ENCODE measurements at places on chromosomes 11 and 22.

DNA sequence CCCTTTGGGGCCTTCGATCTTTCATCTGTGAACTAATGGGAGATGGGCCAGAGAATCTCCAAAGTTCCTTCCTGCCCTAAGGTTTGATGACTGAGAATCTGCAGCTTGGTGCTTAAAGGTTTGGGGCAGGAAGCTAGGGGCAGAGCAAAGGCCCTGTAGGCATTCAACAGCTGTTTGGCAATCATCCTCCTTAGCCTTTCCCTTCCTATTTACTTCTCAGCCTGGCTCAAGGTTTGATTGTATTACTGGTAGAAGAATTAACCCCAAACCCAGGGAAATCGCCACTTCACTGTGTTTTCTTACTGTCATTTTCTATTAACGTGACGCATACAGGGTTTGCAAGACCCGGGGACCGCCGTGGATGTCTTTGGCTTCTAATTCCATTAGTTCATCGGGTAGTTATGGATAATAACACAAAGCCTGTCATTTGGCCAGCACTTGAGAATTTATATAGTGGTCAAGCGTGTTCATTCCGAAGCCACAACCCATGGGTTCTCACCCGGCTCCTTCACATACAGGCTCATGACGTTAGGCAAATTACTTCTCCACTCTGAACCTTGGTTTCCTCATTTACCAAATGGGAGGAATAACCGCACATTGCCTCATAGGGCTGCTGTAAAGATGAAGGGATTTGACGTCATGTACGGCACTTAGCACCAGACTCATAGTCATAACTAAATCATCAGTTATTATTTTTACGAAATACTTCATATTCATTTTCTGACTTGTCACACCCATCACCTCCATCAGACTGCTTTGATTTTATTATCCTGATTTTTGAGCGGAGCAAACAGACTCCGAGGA, 158.1 kb downstream of the FBXO7 start:
- no peak for DNase-seq

DNA sequence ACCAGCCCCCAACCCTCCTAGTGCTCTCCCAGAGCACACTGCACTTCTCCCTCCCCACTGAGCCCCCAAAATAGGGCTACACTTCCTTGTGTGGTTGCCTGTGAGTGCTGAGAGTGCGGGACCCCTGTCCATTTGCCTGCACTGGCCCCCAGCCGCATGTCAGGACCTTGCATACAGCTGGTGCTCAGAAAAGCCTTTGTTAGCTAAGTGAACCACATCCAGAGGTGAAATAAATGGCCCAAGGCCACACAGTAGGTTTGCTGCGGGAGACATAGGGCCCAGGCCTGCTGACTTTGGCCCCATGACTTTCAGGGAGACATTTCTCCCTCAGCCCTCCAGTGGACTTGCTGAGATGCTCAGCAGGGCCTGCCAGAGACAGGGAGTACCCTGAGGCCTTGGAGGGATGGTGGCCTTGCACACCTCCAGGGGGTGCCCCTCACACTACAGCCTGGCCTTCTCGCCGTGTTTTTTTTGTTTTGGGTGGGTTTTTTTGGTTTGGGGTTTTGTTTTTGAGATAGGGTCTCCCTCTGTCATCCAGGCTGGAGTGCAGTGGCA, 10.2 kb downstream of the SSTR3 start:
- no peak for DNase-seq

- no peak for DNase-seq
These were observed 453.0 kb upstream of the LUZP2 start for GRCh38 chr11:24043842-24044241.

DNA sequence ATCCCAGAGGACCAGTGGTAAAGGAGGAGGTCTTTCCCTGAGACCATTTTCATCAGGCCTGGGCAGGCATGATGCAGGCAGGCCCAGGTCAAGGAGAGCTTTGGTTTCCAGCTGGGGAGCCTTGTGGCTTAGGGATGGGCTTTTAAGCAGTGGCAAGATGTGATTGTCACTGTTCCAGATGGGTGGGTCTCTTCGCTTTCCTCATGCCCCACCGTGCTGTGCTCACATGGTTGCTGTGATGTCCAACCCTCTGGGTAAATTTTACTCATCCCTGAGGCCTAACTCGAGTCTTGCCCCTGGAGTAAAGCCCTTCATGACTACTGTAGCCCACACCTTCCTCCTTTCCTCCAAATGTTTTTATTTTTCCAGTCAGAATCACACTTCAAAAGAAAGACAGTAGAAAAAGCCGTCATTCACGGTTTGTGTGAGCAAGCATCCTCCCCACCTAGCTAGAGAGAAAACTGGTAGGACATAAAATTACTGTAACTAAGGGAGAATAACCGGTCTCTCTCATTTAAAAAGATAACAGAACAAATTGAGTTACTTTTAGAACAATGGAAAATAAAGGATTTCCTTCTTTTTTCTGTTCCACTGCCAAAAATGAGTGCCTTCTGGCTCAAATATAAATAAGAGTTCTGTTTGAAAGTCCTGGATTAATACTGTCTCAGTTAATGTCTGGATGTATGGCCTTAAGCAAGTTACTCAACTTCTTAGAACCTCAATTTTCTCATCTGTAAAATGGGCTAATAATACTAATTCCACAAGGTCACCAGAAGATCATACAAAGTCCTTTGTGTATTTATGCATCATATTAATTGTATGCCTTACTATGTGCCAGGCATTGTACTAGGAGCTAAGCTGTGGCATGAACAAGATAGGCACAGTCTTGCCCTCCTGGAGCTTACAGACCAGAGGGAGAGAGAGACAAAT, 84.9 kb downstream of the ME3 start:
- DNase-seq: no peak

GRCh38 chr22:43992331-43992821, 31.7 kb upstream of the PARVB start:
- no peak for DNase-seq

GRCh38 chr11:101470419-101470818, 113.4 kb downstream of the TRPC6 start:
- DNase-seq: no peak

DNA sequence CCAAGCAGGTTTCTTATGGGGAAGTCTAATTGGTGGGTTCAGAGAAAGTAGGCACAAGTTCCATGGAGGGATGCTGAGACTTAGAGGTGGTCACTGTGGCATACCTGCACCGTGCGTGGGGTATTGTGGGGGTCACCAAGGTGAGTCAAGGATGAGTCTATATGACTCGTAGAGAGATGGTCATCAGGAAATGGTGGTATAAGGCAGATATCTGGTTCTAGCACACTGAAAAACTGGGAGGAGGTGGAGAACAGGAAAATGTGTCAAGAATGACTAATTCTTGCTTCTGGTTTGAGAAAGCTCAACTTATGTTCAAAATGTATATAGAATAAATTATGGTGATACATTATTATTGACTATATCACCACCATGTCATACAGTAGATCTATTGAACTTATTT, 258.1 kb downstream of the RAB38 start:
- no peak for DNase-seq

All from stimulated activated naive CD4-positive, alpha-beta T cell treated with Interleukin-2 at 50 U/mL for 16 hours (primary cell).